ENCODE measurements at places on chromosomes 1 and 21. TPM values are rescaled to one million over a fixed set of nuclear protein-coding genes. Genes with fewer than 3 reads are reported as not detected.
A peak's percentile ranks its signal among the peaks of the same experiment; 100 is the strongest.

Gene TTC34
- total RNA-seq: 0.53 TPM

Gene CLCA2
- 0.11 TPM for total RNA-seq

DNA sequence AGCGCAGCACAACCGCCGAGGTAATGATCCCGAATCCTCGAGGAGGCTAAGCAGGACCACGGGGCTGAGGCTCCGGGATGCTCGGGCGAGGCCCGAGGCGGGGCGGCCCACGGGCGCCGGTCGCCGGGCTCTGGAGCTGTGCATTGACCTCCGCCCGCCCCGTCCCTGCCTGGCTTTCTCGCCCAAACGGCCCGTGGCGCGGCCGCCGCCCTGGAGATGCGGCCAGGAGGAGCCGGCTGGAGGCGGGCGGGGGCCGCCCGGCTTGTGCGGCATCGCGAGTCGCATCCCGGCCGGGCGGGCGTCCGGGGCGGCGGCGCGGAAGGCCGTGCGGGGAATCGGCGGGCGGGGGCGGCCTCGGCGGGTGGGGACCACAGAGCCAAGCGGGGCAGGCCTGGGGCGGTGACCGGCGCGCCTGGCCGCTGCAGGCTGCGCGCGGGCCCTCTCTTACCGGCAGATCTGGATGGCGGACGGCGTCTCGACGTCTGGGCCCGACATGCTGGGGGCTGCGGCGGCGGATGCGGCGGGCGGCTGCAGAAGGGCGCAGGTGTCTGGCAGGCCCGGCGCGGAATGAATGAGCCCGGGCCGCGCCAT, 663 bp downstream of the ACOT7 start:
- H3K36me3 ChIP-seq: no peaks in the 10 kb centered on the region
- peak overlapping the region; percentile 2 for H3K27ac ChIP-seq
- H3K4me1 ChIP-seq: peaks cover 16% of the 10 kb centered on the region
- no peaks in the 10 kb centered on the region for H3K27me3 ChIP-seq

GRCh38 chr21:33254766-33255165, 11.4 kb upstream of the IL10RB start:
- no peaks in the 10 kb centered on the region for H3K27me3 ChIP-seq
- no peak overlapping the region for H3K27ac ChIP-seq
- H3K4me3 ChIP-seq: no peak overlapping the region
- peaks cover 17% of the 10 kb centered on the region for H3K36me3 ChIP-seq

GRCh38 chr1:245475126-245475525, 320.3 kb downstream of the KIF26B start:
- H3K4me3 ChIP-seq: no peak overlapping the region
- no peaks in the 10 kb centered on the region for H3K36me3 ChIP-seq
- DNase-seq: no peak
- no peaks in the 10 kb centered on the region for H3K4me1 ChIP-seq
- H3K27ac ChIP-seq: no peak overlapping the region

DNA sequence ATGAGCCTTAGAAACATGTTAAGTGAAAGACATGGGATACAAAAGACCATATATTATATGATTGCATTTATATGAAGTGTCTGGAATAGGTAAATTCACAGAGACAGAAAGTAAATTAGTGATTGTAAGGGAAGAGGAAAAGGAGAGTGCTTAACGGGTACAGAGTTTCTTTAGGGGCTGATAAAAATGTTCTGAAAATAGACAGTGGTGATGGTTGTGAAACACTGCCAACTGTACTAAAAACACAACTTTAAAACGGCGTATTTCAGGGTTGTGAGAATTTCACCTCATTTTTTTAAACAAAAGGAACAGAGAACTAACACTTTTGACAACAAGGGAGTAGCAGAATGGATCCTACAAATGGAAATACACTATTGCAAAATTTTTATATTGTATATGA, 13.4 kb downstream of the COP1 start:
- H3K4me1 ChIP-seq: no peaks in the 10 kb centered on the region
- no peak overlapping the region for H3K27ac ChIP-seq
- no peak overlapping the region for H3K4me3 ChIP-seq
- H3K36me3 ChIP-seq: no peaks in the 10 kb centered on the region

Gene RGS13
- total RNA-seq: not detected

Gene KANK4
- total RNA-seq: not detected

DNA sequence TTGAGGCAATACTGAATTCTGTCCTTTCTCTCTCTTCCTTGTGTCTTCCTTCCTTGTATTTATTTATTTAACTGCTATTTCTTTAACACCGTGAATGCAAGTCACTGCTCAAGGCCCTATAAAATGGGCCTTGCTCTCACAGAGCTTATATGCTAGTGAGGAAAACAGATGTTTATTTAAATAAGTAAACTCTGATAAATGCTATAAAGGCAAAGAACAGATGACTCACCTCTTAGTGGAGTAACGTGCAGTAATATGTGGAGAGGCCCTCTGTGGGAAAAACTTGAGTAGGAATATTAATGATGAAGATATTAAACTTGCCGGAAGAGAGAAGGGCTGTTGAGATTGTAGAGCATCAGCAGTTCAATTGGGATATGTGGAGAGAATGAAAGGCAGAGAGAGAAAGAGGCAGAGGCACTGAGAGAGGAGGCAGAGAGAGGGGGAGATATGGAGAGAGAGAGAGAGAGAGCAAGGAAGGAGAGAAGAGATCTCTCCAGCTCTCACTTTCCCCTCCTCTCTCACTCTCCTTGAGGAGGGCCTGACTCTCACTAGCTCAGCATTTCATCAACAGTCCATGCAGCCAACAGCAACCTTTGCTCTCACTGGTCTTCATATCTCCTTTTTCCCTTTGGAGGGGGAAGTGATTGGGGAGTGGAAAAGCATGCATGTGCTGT, 322.2 kb downstream of the LMX1A start:
- no peak overlapping the region for H3K4me3 ChIP-seq
- DNase-seq: no peak
- no peaks in the 10 kb centered on the region for H3K36me3 ChIP-seq
- H3K27ac ChIP-seq: no peak overlapping the region
- no peaks in the 10 kb centered on the region for H3K4me1 ChIP-seq
- H3K27me3 ChIP-seq: no peaks in the 10 kb centered on the region

DNA sequence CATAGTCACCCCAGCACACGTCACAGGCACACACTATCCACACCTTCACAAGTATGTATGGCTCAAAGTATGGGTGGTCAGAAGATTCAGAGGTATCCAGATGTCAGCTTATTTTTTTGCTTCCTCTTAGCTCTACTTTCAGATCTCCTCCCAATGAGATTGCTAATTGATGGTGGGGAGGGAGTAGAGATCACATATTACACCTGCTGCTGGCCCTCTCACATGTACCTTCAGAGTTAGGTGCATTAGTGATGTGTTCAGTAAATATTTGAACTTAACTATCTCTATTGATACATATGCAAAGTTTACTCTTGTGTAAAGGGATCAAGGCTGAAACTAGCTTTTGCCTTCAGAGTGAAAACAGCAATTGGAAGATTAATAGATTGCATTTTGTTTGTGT, 262.6 kb downstream of the PCP4 start:
- no peaks in the 10 kb centered on the region for H3K4me1 ChIP-seq
- no peaks in the 10 kb centered on the region for H3K27me3 ChIP-seq
- no peaks in the 10 kb centered on the region for H3K36me3 ChIP-seq
- DNase-seq: no peak
- no peak overlapping the region for H3K27ac ChIP-seq
- H3K4me3 ChIP-seq: no peak overlapping the region

DNA sequence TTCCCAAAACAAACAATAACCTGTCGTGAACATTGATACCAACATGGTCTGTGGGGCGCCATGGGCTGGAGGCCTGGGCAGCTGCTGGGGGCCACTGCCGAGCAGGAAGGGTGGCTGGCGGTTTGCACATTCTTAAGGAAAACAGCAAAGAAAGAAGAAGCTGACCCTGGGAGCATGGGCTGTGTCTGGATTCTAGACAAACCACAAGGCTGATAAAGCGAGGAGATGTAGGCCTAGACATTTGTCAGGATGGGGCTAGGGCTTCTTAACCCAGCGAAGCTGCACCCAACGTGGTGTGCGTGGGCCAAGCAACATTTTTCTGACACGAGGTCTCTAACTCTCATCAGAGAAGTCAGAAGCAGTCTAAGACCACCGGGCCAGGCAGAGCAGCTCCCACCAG, 322.1 kb upstream of the VAMP3 start:
- no peaks in the 10 kb centered on the region for H3K36me3 ChIP-seq
- no peak overlapping the region for H3K4me3 ChIP-seq
- no peaks in the 10 kb centered on the region for H3K27me3 ChIP-seq
- H3K27ac ChIP-seq: no peak overlapping the region

Gene CHD5
- 0.11 TPM for total RNA-seq

GRCh38 chr1:155017946-155018316, 15.3 kb downstream of the ZBTB7B start:
- H3K27me3 ChIP-seq: no peaks in the 10 kb centered on the region
- no peaks in the 10 kb centered on the region for H3K36me3 ChIP-seq
- peaks cover 9% of the 10 kb centered on the region for H3K4me1 ChIP-seq

- no peak overlapping the region for H3K27ac ChIP-seq
- no peak overlapping the region for H3K4me3 ChIP-seq
- H3K36me3 ChIP-seq: no peaks in the 10 kb centered on the region
- H3K4me1 ChIP-seq: no peaks in the 10 kb centered on the region
These were observed 100.9 kb upstream of the RUNX3 start for GRCh38 chr1:25030674-25031589.

Gene CRABP2
- total RNA-seq: 1.0 TPM

GRCh38 chr1:2982615-2983318, 38.5 kb upstream of the ACTRT2 start:
- no peaks in the 10 kb centered on the region for H3K4me1 ChIP-seq
- no peaks in the 10 kb centered on the region for H3K36me3 ChIP-seq
- no peaks in the 10 kb centered on the region for H3K27me3 ChIP-seq
- no peak overlapping the region for H3K27ac ChIP-seq

GRCh38 chr1:247530785-247531184, 5.5 kb downstream of the OR2C3 start:
- no peak overlapping the region for H3K4me3 ChIP-seq
- no peaks in the 10 kb centered on the region for H3K36me3 ChIP-seq
- no peaks in the 10 kb centered on the region for H3K4me1 ChIP-seq
- no peak for DNase-seq
- H3K27ac ChIP-seq: no peak overlapping the region

DNA sequence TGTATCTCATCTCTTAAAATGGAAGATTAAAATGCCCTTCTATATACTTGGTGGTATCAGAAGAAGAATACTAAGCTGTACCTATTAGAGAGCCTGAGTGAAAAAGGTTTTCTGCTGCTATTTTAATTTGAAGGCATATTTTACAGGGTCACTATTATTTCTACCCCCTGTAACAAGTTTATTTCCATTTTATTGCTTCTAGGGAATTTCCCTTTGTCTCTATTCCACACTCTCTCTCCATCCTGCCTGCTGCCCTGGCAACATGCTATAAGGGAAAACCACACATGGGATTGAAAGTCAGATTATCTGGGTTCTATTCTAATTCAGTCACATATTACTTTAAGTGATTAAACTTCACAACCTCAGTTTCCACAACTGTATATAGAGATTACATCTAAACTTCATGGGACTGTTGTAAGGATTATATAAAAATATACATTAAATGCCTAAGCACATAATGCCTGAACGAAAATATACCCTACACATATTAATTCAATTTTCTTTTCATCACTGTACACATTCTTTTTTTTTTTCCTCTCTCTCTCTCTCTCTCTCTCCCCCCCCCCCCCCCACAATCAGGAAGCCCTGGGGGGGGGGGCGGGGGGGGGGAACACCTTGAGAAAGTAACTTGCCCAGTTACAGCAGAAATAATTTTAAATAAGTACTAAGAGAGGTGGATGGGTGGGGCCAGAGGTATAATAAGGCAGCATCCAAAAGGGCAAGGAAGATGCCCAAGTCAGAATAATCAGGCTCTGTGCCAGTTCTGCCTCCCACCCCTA, 51.5 kb downstream of the LUZP1 start:
- no peak overlapping the region for H3K4me3 ChIP-seq
- peak; percentile 24 for DNase-seq
- peaks cover 39% of the 10 kb centered on the region for H3K4me1 ChIP-seq
- no peaks in the 10 kb centered on the region for H3K27me3 ChIP-seq

- DNase-seq: no peak
These were observed 107.1 kb downstream of the ST3GAL3 start for GRCh38 chr1:43814401-43814800.

- peaks cover 31% of the 10 kb centered on the region for H3K4me1 ChIP-seq
- no peaks in the 10 kb centered on the region for H3K36me3 ChIP-seq
- H3K27ac ChIP-seq: no peak overlapping the region
- no peak for DNase-seq
These were observed 8.7 kb upstream of the SLX9 start for GRCh38 chr21:44931137-44931500.

- no peaks in the 10 kb centered on the region for H3K4me1 ChIP-seq
- H3K36me3 ChIP-seq: no peaks in the 10 kb centered on the region
- H3K27me3 ChIP-seq: no peaks in the 10 kb centered on the region
- peak; percentile 4 for DNase-seq
- no peak overlapping the region for H3K27ac ChIP-seq
- no peak overlapping the region for H3K4me3 ChIP-seq
These were observed 81.7 kb downstream of the AXDND1 start for GRCh38 chr1:179447489-179447888.

GRCh38 chr21:36320421-36321324, 676 bp downstream of the MORC3 start:
- no peaks in the 10 kb centered on the region for H3K36me3 ChIP-seq
- peaks cover 19% of the 10 kb centered on the region for H3K4me1 ChIP-seq
- peak overlapping the region; percentile 83 for H3K27ac ChIP-seq
- peaks cover 2% of the 10 kb centered on the region for H3K27me3 ChIP-seq

Gene NES
- total RNA-seq: 269 TPM

Gene SLC26A9
- 0.12 TPM for total RNA-seq

DNA sequence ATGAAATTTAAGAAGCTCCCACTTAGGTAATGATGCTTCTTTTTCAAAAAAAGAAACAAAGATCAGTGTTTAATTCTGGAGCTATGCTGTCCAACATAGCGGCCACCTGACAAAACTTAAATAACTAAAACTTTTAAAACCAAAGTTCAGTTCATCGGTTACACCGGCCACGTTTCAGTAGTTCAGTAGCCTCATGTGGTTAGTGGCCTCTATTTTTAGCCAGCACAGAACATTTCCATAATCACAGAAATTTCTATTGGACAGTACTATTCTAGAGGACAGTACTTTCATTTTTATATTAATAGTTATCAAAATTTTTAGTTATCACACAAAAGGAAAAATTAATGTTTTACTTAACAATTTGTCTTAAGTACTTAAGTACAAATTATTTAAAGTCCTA, 141.0 kb downstream of the USP25 start:
- H3K27ac ChIP-seq: no peak overlapping the region
- no peak overlapping the region for H3K4me3 ChIP-seq
- no peaks in the 10 kb centered on the region for H3K27me3 ChIP-seq
- no peak for DNase-seq
- no peaks in the 10 kb centered on the region for H3K36me3 ChIP-seq

GRCh38 chr1:32782086-32782485, 35.1 kb downstream of the YARS1 start:
- H3K36me3 ChIP-seq: peaks cover 17% of the 10 kb centered on the region
- no peak overlapping the region for H3K4me3 ChIP-seq
- peak; percentile 26 for DNase-seq
- H3K27ac ChIP-seq: peak overlapping the region; percentile 42
- peaks cover 18% of the 10 kb centered on the region for H3K4me1 ChIP-seq
- no peaks in the 10 kb centered on the region for H3K27me3 ChIP-seq

- no peak for DNase-seq
- H3K4me3 ChIP-seq: no peak overlapping the region
- H3K27ac ChIP-seq: no peak overlapping the region
- no peaks in the 10 kb centered on the region for H3K4me1 ChIP-seq
- H3K27me3 ChIP-seq: no peaks in the 10 kb centered on the region
These were observed 87.6 kb downstream of the DRAM2 start for GRCh38 chr1:111052246-111052645.

Gene SPOCD1
- 0.27 TPM for total RNA-seq

- no peaks in the 10 kb centered on the region for H3K4me1 ChIP-seq
- no peaks in the 10 kb centered on the region for H3K36me3 ChIP-seq
These were observed 3.3 kb downstream of the C1QTNF12 start for GRCh38 chr1:1243266-1243660.
